ENCODE measurements at places on chromosomes 16 and 17. TPM values are rescaled to one million over a fixed set of nuclear protein-coding genes. Genes with fewer than 3 reads are reported as not detected.

TBC1D3G gene
- total RNA-seq: not detected

NATD1 gene
- 9.2 TPM for total RNA-seq

MEAK7 gene
- 17.3 TPM for total RNA-seq

PLA2G10 gene
- not detected for total RNA-seq

KRT31 gene
- total RNA-seq: not detected

SLC12A3 gene
- total RNA-seq: not detected

MAPK8IP3 gene
- 36.3 TPM for total RNA-seq

Measured in fibroblast of lung (primary cell).